ENCODE measurements at places on chromosomes 3 and 15.
A peak's percentile ranks its signal among the peaks of the same experiment; 100 is the strongest.

DNA sequence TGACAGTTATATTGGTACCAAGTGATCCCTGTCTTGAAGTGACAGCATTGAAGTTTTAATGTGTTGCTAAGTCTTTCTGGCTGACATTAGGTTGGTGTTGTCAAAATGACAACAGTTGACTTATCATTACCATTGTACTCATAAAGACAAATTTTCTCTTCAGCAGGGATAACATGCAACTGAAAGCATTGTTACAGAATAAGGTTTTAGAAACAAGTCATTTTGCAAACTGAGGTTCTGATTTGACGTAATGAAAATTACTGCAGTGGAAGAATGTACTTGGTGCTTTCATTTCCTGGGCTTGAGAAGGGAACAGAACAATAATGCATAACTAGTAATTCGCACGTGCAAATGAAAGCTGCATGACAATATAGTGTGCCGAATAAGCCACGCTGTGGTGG lies 75.1 kb downstream of the MOBP start:
- no peak for DNase-seq

- peak; percentile 52 for DNase-seq
These were observed 603 bp downstream of the EIF1B start for GRCh38 chr3:40309925-40310695.

DNA sequence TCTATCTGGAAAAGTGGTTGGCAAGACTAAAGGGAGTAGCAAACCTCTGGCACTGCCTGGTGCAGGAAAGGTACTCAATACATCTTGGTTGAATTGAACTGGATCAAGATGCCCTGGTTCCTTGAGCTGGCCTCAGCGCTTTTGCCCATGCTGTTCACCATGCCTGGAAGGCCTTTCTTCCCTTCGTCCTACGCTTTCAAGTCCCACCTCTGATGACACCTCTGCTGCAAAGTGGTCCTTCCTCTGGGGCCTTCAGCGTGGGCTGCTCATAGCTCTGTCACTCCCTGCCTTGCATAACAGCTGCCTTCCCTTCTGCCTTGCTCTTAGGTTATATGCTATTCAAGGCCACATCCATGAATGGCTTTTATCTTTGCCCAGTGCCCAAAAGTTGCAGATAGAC lies 23.0 kb downstream of the ITGA11 start:
- DNase-seq: no peak

DNA sequence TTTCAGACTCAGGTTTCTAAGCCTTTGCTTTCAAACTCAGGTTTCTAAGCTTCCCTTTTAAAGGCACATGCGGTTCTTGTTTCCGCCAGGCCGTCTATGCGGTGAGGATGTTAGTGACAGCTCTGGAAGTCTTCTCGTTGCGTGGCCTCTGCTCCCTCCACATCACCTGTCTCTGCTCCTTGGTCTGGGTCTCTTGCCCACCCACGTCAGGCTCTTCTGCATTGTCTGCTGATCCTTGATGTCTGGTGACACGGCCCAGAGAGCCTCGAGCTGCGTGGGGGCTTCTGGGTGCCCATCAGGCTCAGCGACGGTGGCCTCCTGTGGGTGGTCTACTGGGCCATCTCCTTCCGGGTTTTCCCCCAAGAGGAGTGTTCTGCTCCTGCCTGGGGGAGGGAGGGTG lies 30.5 kb downstream of the KLF13 start:
- DNase-seq: no peak

DNA sequence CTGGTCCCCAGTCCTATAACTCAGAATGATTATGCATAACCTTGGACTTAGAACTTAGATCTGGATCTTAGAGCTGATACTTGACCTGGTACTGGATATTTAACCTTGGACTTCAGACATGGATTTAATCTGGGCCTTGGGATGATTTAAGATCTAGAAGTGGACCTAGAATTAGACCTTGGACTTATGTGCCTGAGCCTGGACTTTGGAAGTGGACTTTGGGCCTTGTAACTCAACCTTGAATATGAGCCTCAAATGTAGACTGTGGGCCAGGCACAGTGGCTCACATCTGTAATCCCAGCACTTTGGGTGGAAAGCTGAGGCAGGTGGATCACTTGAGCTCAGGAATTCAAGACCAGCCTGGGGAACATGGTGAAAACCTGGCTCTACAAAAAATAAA lies 46.1 kb downstream of the ZNF589 start:
- no peak for DNase-seq

DNA sequence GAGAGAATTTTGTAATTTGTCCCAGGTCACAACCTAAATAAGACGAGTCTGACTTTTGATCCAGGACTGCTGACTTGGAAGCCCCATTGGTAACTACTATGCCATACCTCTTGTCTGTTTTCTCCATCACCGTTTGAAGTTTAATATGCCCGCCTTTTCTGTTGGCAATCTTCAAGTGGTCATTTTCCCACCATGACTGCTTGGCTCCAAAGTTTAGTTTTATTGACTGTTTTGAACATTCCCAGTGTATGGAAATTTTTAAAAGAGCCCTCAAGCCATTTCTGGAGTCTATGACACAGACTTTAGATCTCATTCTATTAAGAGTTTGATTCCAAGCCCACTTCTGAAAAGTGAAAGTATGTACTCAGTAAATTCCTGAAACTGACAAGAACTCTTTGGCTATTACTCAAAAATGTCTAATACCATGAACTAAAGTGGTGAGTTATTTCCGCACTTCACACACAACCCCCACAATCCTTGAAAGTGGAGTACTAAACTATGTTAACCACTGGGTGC lies 136.7 kb upstream of the ADAMTS9 start:
- no peak for DNase-seq

DNA sequence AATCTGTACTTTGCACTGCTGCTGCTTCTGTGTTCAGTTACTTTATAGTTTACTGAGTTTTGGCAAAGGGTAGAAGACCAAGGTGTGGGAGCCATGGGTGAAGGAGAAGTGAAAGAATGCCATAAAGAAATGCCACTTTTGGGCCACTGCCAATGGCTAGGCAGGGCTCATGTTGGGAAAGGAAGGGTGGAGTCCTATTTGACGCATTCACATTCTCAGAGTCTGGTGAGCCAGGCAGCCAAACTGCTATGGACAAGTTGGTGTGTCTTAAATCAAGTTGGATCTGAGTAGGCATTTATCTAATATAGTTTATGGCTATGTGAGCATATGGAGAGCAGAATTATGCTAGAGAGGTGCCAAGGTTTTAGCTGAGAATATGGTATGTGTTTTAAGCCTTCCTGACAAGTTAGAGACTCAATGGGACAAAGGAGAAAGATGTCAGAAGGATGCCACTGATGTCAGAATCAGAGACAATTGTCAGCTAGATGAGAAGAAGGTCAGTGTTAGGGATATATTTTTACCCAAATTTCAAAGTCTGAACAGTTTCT lies 296.1 kb downstream of the AGBL1 start:
- no peak for DNase-seq

DNA sequence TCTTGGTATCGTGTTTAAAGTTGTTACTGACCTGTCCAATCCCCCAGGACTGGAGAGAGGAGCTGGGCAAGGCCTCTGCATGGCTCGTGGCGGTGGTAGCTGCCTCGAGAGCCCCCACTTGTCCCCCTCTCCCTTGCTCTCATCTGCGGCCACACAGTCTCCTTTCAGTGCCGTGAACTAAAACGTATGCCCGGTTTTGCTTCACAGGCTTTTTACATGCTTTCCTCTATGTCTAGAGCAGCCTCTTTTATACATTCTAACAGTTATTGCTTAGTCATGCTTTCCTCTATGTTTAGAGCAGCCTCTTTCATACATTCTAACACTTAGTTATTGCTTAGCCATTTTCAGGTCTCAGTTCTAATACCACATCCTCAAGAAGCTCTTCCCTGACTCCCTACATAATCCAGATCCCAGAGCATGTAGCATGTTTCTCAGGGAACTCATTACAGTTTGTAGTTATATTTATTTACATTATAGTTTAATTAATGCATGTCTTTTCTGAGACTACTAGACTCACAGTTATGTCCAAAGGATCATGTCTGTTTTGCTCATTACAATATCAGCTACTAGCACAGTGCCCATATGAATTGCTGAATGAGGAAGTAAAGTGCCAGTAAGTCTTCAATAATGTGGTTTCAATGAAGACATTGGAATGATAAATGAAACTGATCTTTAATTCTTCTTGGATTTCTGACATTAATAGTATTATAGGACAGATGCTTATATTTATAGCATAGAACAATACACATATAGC lies 66.5 kb upstream of the TBL1XR1 start:
- DNase-seq: no peak

DNA sequence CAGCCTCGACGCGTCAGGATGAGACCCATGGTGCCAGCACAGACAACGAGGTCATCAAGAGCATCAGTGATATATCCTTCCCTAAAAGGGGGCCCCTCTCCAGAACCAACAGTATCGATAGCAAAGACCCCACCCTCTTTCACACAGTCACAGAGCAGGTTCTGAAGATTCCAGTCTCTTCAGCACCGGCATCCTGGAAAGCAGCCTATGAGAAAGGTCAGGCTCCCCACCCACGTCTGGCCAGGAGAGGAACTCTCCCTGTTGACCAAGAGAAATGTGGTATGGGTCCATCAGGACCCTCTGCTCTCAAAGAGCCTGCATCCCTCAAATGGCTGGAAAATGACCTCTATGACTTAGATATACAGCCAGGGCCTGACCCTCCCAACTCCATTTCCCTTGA lies 11.6 kb downstream of the ANKRD34C start:
- DNase-seq: no peak

- DNase-seq: no peak
These were observed 52.7 kb downstream of the VGLL4 start for GRCh38 chr3:11591002-11591355.

- no peak for DNase-seq
These were observed 96.0 kb upstream of the ZNF385D start for GRCh38 chr3:21847005-21847404.

DNA sequence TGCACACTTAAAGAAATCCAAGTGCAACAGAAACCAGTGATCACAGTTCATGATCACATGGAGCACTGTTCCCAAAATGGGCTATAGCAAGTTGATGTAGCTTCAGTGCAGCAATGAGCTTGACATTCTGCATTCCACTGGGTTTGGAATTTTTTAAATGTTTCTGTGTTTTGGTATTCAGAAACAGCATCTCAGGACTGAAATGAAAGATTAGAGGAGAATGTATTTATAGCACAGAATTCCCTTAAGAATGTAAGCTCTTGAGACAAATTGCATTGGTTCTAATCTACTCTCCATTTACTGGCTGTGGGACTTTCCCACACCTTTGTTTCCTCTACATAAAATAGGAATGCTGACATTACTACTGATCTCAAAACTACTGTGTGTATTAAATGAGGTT lies 162.7 kb downstream of the FGF12 start:
- no peak for DNase-seq

DNA sequence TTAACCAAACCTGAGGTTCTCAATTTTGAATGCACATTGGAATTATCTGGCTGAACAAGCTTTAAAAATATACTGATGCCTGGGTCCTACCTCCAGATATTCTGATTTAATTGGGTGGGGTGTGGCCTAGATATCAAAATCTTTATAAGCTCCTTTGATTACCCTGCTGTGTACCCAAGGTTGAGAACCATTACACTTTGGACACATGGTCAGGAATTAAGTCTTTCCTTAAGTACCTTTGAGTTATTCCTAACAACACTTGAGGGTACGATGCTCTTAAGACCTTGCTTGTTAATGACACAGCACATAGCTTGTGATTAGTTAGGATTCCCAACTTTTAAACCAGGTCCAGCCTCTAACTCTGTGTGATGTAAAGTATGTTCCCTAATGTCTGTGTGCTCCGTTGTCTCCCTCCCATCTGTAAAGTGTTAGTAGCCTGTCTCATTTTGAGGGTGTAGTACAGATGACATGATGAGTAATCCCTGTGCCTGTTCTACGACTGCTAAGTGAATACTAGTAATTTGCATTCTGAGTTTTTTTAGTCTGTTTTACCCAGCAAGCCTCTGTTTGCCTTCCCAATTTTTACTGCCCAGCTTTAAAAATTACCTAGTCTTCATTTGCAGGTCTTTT lies 154.9 kb downstream of the KLHL25 start:
- DNase-seq: no peak

DNA sequence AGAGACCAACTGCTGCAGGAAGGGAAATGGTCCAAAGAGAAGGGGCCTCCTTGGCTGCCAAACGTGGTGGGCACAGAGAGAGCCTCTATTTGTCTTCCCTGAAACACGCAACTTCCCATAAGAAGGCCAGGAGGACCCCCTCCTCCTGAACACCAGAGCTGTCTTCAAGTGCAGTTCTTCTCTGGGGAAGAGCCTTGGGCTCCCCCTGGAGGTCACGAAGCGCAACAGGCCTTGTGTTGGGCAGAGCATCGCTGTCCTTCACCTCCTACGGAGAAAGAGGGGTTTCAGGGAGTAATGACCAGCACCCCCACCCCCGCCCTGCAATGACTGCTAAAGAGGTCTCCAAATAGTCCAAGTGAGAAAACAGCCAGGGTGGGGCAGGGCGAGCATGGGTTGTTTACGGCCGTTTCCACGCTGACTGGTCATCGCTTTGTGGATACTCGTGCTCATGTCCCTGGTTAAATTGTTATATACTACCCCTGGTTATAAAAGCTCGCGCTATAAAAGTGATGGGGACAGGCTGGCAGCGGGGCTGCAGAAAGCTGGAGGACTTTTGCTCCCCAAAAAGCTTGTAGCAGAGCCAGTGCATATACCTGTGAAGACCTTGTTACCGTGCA lies 397.5 kb upstream of the ATP10A start:
- peak; percentile 15 for DNase-seq

DNA sequence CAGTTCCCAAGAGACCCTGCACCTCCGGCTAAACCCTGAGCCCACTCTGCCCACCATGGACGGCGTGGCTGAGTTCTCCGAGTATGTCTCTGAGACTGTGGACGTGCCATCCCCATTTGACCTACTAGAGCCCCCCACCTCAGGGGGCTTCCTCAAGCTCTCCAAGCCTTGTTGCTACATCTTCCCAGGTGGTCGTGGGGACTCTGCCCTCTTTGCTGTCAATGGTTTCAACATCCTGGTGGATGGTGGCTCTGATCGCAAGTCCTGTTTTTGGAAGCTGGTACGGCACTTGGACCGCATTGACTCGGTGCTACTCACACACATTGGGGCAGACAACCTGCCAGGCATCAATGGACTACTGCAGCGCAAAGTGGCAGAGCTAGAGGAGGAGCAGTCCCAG lies 4.0 kb downstream of the MAP1A start:
- no peak for DNase-seq

DNA sequence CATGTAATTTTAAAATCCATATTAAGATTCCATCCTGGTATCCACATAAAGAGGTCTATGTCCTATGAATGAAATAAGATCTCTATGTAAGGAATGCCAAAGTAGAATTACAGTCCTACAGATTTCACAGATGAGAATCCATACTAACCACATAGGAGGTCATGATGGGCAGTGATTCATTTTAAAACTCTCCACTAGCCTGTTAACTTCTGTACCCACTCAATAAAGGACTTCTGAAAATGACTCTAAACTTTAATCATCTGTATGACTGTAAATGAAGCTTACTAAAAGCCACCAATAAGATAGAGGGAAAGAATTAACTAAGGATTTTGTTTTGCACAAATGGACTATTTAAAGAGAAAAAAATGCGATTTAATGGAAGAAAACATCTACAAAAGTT lies 28.7 kb downstream of the MORC1 start:
- no peak for DNase-seq

GRCh38 chr15:55742927-55743728 lies at the start of gene PRTG:
TSS of gene PRTG (minus strand) at chr15:55743152. CDS start at chr15:55742931, 221 bp downstream.
- DNase-seq: no peak
